ENCODE measurements at places on chromosomes 2 and 18. TPM values are rescaled to one million over a fixed set of nuclear protein-coding genes. Genes with fewer than 3 reads are reported as not detected.

DNA sequence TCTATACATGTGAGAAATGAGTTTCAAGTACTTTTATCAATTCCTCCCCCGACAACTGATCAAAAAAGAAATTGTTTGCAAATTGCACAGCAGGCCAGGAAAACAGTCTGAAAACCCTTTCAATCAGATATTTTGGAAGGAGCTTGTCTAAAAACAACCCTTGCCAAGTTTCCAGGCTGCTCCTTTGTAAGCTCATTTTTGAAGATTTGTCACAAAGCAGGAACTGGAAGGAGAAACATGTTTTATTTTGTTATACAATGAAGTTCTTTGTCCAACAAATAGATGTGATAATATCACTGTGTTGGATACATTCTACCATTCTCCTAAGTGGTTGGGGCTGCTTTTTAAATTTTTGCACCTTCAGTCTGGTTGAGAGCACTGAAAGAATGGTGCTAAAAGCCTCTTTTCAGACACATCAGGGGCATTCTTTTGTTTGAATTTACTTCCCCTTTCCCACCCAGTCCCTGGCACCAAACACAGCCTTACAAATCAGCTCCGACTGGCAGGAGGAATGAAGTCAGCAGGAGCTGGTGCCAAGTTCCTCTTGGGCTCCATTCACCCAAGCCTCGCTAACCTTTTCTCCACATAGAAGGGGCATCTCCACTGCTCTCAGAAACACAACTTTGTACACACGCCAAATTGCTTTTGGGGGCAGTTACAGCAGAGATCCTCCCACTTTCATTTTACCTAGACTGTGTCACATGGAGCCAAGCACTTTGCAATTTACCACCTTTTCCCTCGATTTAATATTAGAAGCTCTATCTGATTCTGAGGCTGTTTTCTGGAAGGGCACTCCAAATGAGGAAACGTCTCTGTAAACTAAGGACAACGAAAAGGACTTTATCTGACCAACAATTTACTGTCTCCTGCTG lies 88.0 kb downstream of the C1D start:
- peak; percentile 49 for DNase-seq

- DNase-seq: no peak
Measured at GRCh38 chr18:46812311-46812710, 55.5 kb upstream of the ST8SIA5 start.

Gene BCL11A
- 14.9 TPM for total RNA-seq

Gene G6PC2
- not detected for total RNA-seq

GRCh38 chr18:31274931-31275330 lies 43.0 kb upstream of the DSG1 start:
- DNase-seq: no peak

Gene HOXD4
- total RNA-seq: 9.0 TPM

GRCh38 chr18:22409445-22409844 lies 8.3 kb downstream of the CTAGE1 start:
- DNase-seq: no peak

GRCh38 chr2:71907503-71907902 lies 240.2 kb downstream of the CYP26B1 start:
- no peak for DNase-seq

DNA sequence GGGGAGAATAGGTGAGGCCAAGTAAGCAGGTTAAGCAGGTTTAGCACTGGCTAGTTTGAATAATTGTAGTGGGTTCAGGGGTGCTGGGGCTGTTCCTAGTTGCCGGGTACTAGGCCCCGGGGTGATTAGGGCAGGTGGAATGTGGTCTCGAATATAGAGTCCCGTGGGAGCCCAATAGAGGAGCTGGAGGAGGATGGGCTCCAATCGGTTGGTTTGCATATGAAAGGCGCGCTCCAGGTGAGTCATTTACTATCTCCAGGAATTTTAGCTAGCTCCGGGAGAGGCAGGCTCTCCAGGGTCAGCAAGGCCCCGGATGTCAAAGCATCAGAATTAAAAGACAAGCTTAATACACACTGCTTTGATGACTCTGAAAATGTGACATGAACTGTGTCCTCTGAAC lies 304.0 kb downstream of the ZNF521 start:
- no peak for DNase-seq

DNA sequence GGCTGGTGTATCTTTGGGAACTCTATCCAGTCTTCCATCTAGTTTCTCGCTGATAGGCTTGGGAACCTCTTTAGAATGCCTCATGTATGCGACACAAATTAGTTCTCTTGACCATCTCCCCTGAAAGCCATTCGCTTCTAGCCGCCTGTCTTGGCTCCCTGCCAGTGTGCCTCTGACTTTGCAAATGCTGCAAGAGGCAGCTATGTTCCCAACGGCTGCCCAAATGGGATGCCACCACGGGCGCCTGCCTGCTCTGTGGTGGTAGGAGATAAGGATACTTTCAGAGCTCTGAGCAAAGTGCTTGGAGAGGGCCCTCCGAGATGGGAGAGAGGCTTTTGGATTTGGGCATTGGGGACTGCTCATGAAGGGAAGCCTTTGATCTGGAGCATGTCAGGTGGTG lies 77.7 kb upstream of the IGFBP5 start:
- no peak for DNase-seq

DNA sequence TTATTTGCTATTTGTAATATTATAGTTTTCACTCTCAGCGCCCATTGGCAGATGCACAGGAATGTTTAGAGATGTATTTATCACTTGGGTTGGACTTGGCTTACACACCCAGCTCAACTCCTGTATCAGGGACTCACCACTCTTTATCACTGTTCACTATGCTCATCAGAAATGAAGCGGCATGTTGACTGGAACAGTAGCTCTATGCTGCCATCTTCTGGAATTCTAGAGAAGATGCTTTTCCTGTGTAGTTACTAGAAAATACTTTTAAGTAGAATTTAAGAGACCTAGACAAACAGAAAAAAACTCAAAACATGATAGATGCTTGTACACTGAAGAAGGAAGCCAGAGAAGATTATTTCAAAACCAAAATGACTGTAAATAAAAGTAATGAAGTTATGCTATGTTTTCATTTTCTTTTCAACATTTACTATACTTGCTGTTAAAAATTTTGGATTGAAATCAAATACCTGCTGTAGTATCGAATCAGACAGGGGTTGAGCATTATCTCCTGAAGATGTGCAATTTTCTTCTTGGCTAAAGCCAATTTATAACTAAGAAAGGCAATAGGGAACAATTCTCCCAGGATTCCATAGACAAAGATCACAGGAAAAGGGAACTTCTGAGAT lies 47.4 kb upstream of the NXPH2 start:
- peak; percentile 54 for DNase-seq

DNA sequence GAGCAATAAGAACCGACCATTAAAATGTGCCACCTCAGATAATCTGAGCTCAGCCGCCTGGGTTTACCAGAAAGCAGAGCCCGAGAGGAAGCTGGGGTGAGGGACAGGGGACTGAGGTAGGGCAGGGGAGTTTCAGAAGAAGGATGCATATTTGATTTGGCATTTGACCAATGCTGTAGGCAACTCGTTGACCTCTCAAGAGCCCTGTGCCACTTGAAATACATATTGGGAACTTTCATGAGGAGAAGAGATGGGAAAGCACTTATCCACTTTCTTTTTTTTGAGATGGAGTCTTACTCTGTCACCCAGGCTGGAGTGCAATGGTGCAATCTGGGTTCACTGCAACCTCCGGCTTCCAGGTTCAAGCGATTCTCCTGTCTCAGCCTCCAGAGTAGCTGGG lies 148.4 kb upstream of the SPRED2 start:
- no peak for DNase-seq

Gene METTL8
- total RNA-seq: 19.5 TPM

Gene ANTXR1
- total RNA-seq: 65.0 TPM

GRCh38 chr2:217277646-217278398 lies 418.0 kb upstream of the TNP1 start:
- peak; percentile 41 for DNase-seq

- DNase-seq: no peak
Measured at GRCh38 chr2:201152517-201152916, 30.4 kb upstream of the CASP10 start.

Gene OTOS
- total RNA-seq: 0.55 TPM

Gene GAL3ST2
- total RNA-seq: 0.33 TPM

DNA sequence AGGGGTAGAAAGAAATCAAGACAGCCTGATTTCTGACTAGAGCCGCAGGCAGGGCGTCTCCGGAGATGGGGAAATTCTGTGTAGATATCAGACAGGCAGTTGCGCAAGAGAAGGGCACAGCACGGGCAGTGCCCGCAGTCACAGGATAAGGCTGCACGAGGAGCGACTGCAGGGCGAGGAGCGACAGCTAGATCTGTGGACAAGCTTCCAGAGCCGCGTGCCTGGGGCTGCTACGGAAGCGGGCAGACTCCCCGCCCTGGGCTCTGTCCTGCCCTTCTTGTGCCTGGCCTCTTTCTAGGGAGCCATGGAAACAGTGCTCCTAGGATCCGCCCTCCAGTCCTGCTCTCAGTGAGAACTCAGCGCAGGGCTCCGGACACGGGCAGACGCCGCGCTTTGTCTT lies 12.6 kb downstream of the MC5R start:
- DNase-seq: no peak

DNA sequence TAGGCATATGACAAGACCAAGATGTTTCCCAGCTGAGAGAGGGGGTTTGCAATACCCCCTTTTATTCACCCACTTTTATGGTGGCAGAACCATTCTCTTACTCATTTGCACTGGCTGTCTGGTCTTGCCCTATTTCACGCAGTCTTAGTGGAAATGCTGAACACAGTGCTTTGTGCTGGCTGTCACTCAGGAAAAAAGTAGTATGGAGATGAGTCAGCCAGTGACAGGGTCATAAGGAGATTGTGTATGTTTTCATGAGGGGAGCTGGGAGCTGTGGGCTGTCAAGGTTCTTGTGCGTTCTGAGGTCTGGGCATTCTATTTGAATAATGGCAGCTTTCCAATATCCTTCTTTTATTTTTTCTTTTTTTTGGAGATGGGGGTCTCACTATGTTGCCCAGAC lies 10.9 kb upstream of the CNRIP1 start:
- DNase-seq: no peak

GRCh38 chr2:195734395-195734794 lies 77.4 kb downstream of the SLC39A10 start:
- no peak for DNase-seq

- no peak for DNase-seq
Measured at GRCh38 chr18:75109319-75109691, 99.6 kb downstream of the PTGR3 start.

DNA sequence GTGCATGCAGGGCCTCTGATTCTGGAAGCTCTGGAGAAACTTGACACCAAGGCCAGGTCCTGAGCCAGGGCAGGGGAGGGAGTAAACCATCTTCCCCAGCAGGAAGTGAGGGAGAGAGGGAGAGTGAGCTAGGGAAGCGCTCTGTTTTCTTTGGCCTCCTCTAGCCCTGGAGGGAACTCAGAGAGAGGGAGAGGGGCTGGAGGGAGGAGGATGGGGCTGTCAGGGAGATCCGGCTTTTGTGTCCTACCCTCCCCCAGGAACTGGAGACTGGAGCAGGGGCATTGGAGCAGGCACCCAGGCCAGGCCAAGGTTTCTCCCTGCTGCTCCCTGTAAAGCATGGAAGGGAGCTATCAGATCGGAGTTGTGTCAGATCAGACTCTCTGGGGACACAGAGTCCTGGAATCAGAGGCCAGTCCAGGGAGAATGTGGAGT lies 22.7 kb upstream of the PKDCC start:
- no peak for DNase-seq

Gene CXCR1
- not detected for total RNA-seq

GRCh38 chr2:211737282-211737681 lies 801.3 kb downstream of the ERBB4 start:
- DNase-seq: no peak

DNA sequence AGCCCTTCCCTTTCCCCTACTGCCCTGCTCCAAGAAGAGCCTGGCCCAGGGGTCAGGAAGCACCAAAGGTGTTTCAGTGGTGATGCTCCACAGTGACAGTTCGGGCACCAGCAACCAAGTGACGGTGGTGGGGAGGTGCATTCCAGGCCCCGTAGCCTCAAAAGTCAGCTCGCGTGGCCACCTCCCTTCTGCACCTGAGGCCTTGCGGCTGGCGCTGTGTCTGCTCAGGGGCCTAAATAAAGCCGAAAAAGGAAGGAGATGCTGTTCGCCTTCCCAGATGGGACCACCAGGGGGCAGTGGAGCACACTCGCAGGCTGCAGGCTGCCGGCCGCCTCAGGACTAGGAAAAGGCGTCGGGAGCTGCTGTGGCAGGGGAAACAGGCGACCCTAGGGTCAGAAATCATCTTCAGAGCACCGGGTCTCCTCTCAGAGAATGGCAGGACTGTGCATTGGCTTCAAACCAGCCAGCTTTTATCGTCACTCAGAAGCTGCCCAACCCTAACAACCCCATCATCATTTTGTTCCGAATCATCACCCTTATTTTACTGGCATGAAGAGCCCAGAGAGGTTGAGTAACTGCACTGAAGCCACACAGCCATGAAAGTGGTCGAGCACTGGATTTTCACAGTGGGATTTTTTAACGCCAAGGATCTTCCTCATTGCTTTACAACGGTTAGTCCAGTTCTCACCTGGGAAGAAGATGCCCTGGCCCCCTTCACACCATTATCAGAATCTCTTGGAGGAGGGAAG lies 213.0 kb upstream of the CELF4 start:
- DNase-seq: peak; percentile 94

DNA sequence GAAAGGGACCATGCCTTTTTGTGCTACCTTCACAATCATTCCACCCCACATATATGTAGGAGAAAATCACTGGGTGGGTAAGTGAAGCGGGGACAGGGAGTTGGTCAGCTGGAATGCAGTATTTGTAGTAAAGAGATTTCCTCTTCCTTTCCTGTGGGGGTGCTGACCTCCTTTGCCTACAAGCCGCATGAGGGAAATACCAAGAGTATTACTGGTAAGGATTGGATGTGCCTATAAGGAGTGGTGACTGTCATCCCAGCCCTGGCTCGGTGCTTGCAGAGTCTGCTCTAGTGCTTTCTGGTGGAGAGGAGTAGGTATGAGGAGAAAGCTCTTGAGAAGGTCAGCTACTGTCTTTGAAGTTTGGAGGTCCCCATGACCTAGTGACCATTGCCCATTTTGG lies 324.6 kb downstream of the HRH4 start:
- DNase-seq: no peak

GRCh38 chr18:52481116-52481515 lies 141.1 kb downstream of the DCC start:
- DNase-seq: no peak

DNA sequence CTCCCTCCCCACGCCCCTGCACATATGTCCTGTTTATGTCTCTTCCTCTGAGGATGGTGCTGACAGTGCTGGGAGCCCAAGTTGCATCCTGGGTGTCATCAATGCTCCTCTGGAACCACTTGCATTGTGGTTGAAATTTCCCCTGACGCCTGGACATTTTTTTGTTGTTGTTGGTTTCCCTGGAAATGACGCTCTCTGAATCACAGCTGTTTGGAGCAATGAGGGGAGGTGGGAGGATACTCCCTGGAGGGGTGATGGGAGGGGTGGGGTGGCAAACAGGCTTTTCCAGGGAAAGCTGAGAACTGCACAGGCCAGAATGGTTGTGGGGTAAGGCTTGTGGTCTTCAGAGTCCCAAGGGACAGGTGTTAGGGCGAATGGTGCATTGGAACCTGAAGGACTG lies 29.6 kb downstream of the CELF4 start:
- DNase-seq: no peak

GRCh38 chr2:36526226-36526625 lies 71.7 kb downstream of the FEZ2 start:
- no peak for DNase-seq

Measured in spinal cord (tissue), 10 donors.